ENCODE measurements at places on chromosomes 5 and 9.

GRCh38 chr5:134608555-134608954 lies 24.1 kb downstream of the SAR1B start:
- DNase-seq = no peak

DNA sequence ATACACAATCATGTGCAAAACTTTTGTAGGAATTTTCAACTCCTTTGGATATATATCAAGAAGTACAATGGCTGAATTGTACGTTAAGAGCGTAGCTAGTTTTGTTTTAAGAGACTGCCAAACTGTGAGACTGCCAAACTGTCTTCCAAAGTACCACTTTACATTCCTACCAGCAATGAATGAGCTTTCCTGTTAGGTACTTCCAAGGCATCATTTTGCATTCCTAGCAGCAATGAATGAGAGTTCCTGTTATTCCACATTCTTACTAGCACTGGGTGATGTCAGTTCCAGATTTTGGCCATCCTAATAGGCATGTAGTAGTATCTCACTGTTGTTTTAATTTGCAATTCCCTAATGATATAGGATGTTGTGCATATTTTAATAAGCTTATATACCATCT lies 219.3 kb downstream of the KCNN2 start:
- no peak for DNase-seq

DNA sequence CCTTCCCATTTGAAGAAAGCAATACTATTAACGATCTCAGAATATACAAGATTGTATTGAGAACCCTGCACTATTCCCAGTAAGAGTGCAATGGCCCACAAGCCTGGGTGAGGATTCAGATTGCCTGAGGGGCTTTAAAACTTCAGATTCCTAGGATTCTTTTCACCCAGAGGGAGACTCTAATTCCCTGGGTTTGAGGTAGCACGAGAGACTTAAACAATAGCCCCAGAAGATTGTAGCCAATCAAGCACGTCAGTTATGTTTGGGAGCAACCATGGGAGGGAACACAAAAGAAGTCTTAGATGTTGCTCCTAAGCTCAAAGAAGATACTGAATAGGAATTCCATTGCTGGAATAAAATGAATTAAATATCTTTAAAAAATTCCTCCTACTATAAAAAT lies 17.9 kb downstream of the MRPS27 start:
- DNase-seq = peak; percentile 53

DNA sequence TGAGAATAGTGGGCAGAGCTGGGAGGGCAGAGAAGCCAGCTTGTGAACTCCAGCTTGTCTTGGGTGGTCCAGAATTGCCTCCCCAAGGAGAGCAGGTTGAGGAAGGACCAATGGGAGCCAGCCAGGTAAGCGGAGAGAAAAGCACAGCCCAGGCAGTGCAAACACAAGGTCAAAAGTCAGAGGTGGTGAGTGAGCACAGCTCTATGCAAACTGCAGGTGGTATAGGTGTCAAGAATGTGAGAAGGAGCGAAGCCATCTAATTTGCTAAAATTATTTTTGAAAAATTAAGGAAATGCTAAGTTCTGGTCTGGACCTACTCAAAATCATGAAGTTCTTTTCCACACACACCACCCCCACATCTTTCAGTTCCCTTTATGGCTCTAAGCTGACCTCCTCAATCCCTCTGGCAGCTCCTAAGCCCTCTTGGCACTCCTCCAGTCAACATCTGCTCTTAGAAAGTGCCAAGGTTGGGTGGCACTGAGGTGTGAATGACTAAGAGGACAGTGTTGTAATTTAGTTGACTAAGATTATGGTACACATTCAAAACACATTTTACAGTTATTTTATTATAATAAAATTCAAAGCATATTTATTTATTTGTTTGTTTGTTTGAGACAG lies 6.6 kb upstream of the OTULINL start:
- DNase-seq = peak; percentile 25

DNA sequence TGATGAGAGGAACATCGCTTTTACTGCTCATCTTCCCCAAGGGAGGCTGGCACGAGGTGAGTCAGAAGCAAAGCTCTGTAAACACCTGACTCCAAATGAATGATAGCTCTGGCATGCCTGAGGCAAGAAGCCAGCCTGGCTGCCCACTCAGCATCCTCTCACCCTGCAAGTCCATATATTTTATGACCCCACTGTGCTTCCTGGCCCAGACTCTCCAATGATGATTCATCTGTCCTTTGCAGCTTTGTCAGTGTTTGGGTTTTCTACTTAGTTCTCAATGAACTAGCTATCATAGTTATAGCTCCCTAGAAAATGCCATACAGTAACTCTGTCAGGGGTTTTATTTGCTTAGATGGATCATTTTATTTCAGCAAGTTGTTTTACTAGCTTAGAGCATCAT lies 52.1 kb upstream of the FSTL4 start:
- DNase-seq = no peak

DNA sequence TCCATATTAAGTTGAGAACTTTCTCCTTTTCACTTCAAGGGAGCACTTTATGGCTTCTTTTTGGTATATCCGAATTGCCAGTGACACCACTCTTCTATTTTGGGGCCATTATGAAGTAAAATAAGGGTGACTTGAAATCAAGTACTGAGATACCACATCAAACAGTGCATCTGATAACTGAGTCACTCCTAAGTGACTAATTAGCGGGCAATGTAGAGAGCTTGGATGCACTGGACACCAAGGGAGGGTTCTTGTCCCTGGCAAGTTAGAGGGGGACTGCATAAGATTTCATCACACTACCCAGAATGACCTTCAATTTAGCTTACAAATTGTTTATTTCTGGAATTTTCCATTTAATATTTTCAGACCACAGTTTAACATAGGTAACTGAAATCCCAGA lies 813.9 kb upstream of the CDH10 start:
- DNase-seq = no peak

DNA sequence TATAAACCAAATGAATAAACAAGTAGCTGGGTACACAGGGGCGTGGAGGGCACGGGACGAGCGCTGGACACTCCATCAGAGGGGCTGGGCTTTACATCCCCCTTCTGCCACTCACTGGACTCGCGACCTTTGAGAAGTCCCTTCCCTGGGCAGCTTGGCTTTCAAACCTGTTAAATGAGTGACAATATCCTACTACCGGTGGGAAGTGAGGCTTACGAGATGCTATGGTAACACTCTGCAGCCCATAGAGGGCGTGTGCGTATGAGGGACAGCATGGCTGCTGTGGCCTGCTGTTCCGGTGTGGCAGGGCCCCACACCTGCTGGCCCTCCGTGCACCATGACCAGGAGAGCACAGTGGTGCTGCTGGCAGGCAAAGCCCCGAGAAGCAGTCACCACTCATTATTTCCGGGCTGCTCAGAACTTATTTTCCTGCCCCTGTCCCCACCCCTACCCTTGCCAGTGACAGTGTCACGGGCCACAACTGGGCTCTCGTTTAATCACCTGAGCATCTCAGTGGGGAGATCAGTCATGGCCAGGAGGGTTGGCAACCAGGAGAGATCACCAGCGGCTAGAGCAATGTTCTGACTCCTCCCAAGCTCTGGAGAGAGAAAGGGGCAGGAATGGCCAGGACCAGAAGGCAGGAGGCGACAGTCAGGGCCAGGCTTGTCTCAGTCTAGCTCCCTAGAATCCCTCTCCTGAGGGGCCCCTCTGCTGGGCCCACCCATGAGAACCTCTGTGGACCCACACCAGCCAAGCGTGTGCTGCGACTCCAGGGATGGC lies 10.5 kb downstream of the CLTB start:
- no peak for DNase-seq

GRCh38 chr9:127181315-127181580 lies 58.8 kb upstream of the ANGPTL2 start:
- no peak for DNase-seq
